Ascending aorta (tissue), 2 donors: ENCODE measurements at places on chromosomes 4 and X. TPM values are rescaled to one million over a fixed set of nuclear protein-coding genes. Genes with fewer than 3 reads are reported as not detected.

The COX18 gene
- 22.7 TPM for total RNA-seq

The CITED1 gene
- total RNA-seq = not detected

The ZRSR2 gene
- 0.64 TPM for total RNA-seq

The MAOB gene
- 4.6 TPM for total RNA-seq

The CCDC120 gene
- total RNA-seq = 0.11 TPM

The CNGA1 gene
- not detected for total RNA-seq

The ZNF711 gene
- total RNA-seq = 1.2 TPM

The ANK2 gene
- 9.4 TPM for total RNA-seq

The TRIM61 gene
- total RNA-seq = not detected

The FGA gene
- total RNA-seq = 47.6 TPM

The ALPK1 gene
- 8.7 TPM for total RNA-seq

The AFM gene
- not detected for total RNA-seq

The TBX22 gene
- total RNA-seq = not detected

The SYP gene
- 0.53 TPM for total RNA-seq

The ADGRL3 gene
- total RNA-seq = 22.2 TPM

The SLC16A2 gene
- 10.7 TPM for total RNA-seq

The NPY2R gene
- not detected for total RNA-seq

The HPGDS gene
- total RNA-seq = not detected

The ARHGEF38 gene
- not detected for total RNA-seq

The RIBC1 gene
- not detected for total RNA-seq

The DAPP1 gene
- total RNA-seq = not detected

The DGKK gene
- not detected for total RNA-seq

The NLRP2B gene
- not detected for total RNA-seq

The NLGN4X gene
- total RNA-seq = 1.4 TPM

The STATH gene
- total RNA-seq = not detected

The RNF4 gene
- total RNA-seq = 19.3 TPM

The TEX11 gene
- not detected for total RNA-seq

The MTMR8 gene
- 0.85 TPM for total RNA-seq

The MSL3 gene
- total RNA-seq = 28.5 TPM

The WAS gene
- total RNA-seq = 29.5 TPM

The HELT gene
- not detected for total RNA-seq

The RGN gene
- total RNA-seq = 1.5 TPM

The SASH3 gene
- 31.0 TPM for total RNA-seq

The SERPINA7 gene
- total RNA-seq = 0.75 TPM

The UGT2B17 gene
- total RNA-seq = not detected
